ENCODE measurements at places on chromosomes 2 and 18.

DNA sequence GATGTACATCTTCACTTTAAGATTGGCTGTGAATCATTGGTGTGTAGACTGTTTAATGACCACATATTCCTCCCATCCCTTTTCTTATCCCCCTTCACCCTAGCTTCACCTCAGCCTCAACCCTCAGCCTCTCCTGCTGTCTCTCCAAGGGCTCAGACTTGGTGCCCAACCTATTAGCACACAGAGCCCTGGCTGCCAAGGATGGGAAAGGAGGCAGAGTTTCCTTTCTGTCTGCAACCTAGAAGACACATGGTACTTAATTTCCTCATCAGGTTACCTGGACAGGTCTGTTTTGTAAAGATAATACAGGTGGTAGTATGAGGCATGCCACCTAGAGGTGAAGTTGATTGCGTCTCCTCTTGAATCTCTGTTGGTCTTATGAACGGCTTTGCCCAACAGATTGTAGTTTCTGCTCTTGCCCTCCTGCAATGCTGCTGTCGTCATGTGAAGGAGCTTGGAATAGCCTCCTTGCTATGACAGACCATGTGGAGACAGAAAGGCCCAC, 44.5 kb upstream of the RMND5A start:
- DNase-seq = no peak

- no peak for DNase-seq
These were observed 7.7 kb downstream of the MDH1 start for GRCh38 chr2:63596401-63596883.

- DNase-seq = no peak
These were observed 65.7 kb upstream of the ZNF236 start for GRCh38 chr18:76756531-76757253.

GRCh38 chr2:231185886-231186285, 12.5 kb upstream of the ARMC9 start:
- no peak for DNase-seq

DNA sequence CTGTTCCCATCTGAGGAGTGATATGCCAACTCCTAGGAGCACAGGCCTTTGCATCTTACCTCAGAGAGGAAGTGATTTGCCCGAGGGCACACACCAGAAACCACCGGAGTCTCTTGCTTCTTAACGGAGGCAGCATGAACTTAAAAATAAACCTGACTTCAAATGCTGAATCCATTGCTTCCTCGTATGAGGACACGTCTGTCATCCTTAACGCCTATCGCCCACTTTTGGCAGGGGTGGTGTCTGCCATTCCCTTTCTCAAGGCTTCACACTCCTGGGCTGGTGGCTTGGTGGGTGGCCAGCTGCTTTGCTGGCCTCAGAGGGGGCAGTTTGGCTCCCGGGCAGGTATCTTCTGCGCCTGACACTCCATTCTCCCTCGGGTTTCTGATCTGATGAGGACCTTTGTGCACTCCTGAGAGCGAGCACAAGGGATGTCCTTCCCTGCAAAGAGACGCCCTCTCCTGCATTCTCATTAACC, 1.1 kb upstream of the PREB start:
- no peak for DNase-seq

- DNase-seq = no peak
These were observed 91.7 kb downstream of the ZCCHC2 start for GRCh38 chr18:62614494-62614893.

DNA sequence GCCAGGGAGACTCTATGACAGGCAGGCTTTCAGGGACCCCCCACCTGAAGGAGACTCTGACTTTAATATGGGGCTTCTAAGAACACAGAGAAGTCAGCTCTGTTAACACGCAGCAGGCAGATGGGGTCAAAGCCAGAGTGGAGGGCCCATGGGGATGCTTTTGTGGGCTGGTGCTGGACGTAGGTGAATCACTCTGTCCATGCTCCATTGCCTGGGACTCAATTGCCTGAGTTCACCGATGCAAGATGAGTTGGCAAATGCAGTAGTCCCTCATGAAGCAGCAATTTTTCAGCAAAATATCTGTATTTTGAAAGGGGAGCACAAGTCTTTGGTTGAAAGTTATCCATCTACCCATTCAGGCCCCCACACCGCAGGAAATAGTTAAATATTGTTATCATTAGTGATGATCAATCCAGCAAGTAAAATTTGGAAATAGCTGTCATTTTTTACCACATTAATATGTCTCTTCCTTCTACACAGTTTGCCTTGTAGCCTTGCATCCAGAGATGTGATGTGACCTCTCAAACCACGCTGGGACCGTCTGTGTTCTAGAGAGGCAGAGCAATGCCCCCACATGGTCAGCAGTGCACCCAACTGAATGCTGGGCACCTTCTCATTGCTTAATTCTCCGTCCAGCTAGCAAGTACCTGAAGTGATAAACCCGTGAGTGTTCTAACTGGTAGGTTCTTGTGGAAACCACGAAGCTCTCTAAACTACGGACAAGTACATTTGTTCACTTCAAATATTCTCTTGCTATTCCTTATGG, 34.8 kb upstream of the FAM110C start:
- no peak for DNase-seq

- no peak for DNase-seq
These were observed 134.8 kb downstream of the EIPR1 start for GRCh38 chr2:3242747-3243369.

DNA sequence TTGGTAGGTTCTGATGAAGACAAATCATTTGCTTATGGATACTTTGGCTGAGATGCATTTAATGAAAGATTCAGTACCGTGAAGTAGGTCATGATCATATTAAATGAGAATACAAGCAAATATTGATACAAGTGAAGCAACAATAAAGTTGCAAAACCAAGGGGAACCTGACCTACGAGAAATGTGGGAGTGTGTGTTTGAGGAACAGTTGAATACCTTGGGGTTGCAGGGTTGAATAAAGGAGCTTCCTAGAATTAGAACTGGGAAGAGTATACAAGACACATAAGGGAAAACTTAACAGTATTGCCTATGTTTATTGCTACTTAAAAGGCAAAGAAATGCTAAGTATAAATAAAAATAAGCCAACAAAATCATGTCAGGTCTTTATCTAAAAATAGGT, 702.9 kb downstream of the ERBB4 start:
- no peak for DNase-seq

GRCh38 chr2:206020171-206020570, 65.8 kb downstream of the INO80D start:
- no peak for DNase-seq

GRCh38 chr2:69188182-69188900, 175.4 kb downstream of the ANTXR1 start:
- no peak for DNase-seq

GRCh38 chr2:9205486-9205885, 1.1 kb upstream of the ASAP2 start:
- no peak for DNase-seq
